ENCODE measurements at places on chromosomes 7 and 10. TPM values are rescaled to one million over a fixed set of nuclear protein-coding genes. Genes with fewer than 3 reads are reported as not detected.

- no peak for DNase-seq
These were observed 79.7 kb upstream of the NOBOX start for GRCh38 chr7:144483189-144483588.

- no peak for DNase-seq
These were observed 9.3 kb downstream of the DIP2C start for GRCh38 chr10:680146-680545.

DNA sequence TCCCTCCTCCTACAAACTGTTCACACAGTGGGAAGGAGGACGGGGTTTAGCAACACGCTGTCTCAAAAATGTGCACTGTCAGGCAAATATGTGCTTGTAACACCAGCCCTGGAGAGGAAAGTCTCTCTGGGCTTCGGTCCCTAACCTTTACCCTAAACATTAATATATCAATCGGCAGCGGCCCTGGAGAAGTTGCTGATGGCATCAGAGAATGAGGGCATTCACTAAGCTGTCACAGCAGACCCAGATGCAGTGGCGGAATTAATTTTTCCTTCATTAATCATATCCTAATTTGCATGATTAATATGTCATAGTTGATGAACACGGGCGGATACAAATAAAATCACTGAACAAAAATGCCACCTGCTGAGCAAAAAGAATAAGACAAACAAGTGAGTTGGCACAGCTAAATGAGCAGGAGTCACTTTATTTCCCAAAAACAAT lies 45.2 kb upstream of the INSIG1 start:
- DNase-seq, result no peak

MCM10 gene
- total RNA-seq, result 20.7 TPM

- DNase-seq, result no peak
These were observed 4.1 kb downstream of the PRPF18 start for GRCh38 chr10:13590886-13591285.

Data from RPMI7951 (cell line).